ENCODE measurements at places on chromosomes 5 and 9. TPM values are rescaled to one million over a fixed set of nuclear protein-coding genes. Genes with fewer than 3 reads are reported as not detected.

Gene FGD3
- 148 TPM for total RNA-seq

Gene GMCL2
- total RNA-seq = not detected

Gene CRHBP
- not detected for total RNA-seq

Gene CDX1
- total RNA-seq = not detected

Gene SLC6A3
- 0.08 TPM for total RNA-seq

Gene IL5
- 0.25 TPM for total RNA-seq

Gene MSX2
- not detected for total RNA-seq

Gene PCAT7
- not detected for total RNA-seq

Gene N4BP3
- total RNA-seq = 1.3 TPM

Gene PCDHGB2
- 0.08 TPM for total RNA-seq

DNA sequence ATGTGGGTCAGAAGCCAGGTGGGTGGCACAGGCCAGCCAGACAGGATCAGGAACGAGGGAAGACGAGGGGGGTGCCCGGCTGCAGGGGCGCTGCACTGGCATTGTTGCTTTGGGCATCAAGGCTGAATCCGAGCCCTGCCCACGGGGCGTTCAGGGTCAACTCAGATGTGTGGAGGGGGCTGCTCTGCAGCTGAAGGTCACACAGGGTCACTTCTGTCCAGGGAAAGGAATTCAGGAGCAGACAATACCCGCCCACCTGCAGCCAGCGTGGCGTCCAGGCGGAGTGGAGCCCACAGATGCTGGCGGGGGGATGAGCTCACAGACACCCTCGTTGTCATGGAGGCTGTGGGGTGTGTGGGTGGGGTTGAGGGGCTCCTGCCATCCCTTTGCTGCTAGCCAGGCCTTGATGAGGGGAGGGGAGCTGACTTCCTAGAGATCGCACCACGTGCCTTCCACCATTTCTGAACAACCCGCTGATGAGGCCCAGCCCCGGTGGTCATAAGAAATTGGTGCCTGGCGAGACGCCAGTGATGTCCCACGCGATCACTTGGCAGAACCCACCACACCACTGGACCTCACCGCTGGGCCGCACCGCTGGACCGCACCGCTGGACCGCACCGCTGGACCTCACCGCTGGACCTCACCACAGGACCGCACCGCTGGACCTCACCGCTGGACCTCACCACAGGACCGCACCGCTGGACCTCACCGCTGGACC lies 31.2 kb downstream of the MRPL36 start:
- no peak for DNase-seq

GRCh38 chr5:4159681-4160080 lies 564.0 kb downstream of the IRX1 start:
- DNase-seq = no peak

- no peak for DNase-seq
Measured at GRCh38 chr5:127832067-127832466, 128.9 kb downstream of the CCDC192 start.

- peak; percentile 20 for DNase-seq
Measured at GRCh38 chr9:137580209-137580953, 1.7 kb upstream of the DPH7 start.

DNA sequence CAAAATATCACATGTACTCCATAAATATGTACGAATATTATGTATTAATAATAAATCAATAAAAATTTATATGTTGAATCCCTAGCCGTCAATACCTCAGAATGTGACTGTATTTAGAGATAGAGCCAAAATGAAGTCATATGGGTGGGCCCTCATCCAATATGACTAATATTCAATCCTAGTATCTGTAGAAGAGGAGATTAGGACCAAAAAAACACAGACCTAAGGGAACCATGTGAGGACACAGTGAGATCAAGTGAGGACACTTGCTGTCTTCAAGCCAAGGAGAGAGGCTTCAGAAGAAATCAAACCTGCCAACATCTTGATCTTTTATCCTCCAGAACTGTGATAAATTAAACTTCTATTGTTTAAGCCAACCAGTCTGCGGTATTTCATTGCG lies 3.7 kb upstream of the AMACR start:
- no peak for DNase-seq

DNA sequence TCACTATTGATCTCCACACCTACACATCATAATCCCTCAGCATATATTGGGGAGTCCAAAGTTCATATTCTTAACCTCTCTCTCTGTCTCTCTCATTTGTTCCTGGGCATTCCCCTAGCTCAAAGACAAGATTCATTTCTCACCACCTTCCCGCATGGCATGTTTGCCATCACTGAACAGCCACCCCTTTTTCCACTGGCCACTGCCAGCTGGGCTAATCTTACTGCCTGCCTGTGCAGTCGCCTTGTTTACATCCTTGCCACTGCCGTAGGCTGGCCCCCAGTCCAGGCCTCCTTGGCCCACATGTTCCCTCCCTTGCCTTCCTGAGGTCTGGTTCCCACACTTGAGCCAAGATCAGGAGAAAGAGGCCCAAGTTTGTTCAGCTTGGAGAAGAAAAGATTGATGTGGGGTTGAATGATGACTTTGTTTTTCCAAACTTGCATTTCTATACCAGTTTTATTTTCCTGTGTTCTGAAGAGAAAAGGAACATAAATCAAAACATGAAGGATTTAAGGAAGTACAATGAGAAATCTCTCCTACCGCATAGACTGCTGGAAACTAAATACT lies 80.2 kb downstream of the PLAC8L1 start:
- DNase-seq = no peak

DNA sequence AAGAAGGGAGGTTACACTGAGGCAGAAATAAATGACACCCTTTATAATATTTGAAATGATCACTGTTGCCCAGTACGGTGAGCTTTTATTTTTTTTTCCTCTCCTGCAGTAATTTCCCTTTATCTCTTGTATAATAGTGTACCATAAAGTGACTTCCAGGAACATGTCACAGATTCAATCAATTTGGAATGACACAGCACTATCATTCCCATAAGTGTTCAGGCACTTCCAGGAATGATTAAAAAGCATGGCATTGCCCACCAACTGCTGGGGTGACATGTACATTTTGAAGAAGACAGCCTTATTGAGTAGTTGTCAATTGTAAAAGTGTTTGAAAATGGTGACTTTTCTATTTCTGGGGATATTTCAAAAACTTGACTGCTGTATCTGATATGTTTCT lies 1700.9 kb upstream of the NUDT12 start:
- no peak for DNase-seq

GRCh38 chr9:95667789-95668188 lies 151.0 kb upstream of the PTCH1 start:
- no peak for DNase-seq

DNA sequence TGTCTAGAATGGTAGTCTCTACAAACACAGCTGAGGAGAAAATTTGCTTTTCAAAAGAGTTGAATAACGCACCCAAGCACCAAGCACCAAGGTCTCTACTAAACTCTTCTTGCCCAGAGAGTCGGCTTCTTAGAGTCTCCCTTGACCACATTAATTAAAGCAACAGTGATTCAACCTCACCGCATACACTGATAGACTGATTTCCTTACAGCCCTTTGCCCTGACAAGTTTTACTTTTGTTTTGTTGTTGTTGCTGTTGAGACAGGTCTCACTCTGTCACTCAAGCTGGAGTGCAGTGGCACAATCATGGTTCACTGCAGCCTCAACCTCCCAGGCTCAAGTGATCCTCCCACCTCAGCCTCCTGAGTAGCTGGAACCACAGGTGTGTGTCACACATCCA lies 1035.7 kb upstream of the DMAC1 start:
- DNase-seq = no peak

- DNase-seq = no peak
Measured at GRCh38 chr5:53397141-53397757, 83.2 kb upstream of the FST start.

- no peak for DNase-seq
Measured at GRCh38 chr5:116640236-116640635, 65.6 kb upstream of the SEMA6A start.

GRCh38 chr5:133132717-133133116 lies 80.9 kb downstream of the HSPA4 start:
- DNase-seq = no peak

GRCh38 chr5:140977003-140977402 lies 10.7 kb downstream of the PCDHAC2 start:
- DNase-seq = no peak

DNA sequence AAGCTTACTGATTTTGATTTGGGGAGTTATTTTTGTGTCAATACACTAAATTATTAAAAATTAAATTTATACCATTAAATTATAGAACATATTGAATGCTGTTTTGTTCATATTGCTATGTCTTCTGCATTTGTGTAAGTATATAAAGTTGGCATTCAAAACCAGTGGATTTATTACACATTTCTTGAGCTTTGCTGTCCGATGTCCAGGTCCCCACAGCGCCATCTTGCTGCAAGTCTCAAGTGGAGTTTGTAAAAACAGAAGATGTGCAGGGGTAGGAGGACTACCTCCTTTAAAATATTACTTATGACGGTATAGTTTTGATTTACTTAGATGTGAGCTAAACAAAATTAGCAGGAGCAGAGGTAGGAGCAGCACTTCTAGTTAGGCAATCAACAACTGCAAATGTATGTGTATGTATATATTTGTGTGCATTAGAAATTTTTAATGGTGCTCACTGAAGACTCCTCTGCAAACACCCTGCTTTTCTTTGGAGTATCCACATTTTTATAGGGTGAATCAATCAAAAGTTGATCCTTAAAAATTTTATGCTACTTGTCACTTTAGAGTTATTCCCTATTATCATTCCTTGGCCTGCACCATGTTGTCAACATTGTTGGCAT lies 37.4 kb downstream of the CPEB4 start:
- peak; percentile 51 for DNase-seq

DNA sequence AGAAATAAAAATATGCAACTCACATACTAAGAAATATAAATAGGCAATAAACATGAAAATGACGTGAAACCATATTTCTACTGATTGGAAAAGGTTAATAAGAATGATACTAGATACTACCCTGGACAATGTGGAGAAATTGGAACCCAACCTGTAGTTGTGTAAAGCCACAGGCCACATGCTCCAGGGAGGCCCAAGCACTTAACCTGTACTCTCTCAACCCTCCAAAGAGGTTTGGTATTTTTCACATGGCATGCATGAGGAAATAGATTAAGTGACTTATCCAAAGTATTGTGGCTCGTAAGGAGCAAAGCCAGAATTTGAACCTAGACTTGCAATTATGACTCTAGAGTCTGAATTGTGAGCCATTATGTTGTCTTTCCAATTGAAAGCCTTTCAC lies 13.4 kb downstream of the LIFR start:
- DNase-seq = no peak

GRCh38 chr5:125316391-125316790 lies 570.0 kb upstream of the ZNF608 start:
- no peak for DNase-seq

- DNase-seq = peak; percentile 33
Measured at GRCh38 chr9:136694163-136694871, 7.1 kb upstream of the AGPAT2 start.

DNA sequence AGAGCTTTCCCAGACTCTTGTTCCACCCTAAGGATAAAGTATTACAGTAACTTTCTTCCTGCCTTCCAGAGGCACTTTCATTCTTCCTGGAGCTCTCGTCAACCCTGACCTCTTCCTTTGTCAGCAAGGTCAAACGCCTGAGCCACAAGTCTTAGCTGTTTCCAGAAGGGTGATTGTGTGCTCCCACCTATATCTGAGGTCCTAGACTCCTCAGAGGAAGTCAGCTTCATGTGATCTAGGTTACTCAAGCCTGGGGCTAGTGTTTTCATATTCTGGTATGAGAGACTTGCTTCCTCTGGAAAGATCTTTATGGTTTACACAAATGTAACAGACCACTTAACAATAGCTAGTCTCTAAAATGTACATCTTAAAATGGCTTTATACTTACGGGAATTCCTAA lies 5.4 kb upstream of the FAM120A start:
- DNase-seq = no peak

DNA sequence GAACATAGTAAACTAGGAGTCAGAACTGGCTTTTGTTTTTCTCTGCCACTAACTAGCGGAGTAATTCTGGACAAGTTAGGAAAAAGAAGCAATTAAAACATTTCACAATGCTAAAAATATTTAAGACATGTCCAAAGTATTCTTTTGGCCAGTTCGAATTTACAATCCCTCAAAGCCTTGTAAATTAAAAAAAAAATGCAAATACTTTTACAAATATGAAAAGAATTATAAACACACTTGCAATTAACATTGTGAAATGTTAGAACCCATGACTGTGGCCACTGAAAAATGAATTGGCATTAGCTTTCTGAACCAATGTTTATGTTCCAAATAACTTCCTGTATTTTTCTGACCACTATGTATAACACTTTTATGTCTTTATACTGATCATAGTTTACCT lies 2.2 kb downstream of the RAD1 start:
- no peak for DNase-seq

DNA sequence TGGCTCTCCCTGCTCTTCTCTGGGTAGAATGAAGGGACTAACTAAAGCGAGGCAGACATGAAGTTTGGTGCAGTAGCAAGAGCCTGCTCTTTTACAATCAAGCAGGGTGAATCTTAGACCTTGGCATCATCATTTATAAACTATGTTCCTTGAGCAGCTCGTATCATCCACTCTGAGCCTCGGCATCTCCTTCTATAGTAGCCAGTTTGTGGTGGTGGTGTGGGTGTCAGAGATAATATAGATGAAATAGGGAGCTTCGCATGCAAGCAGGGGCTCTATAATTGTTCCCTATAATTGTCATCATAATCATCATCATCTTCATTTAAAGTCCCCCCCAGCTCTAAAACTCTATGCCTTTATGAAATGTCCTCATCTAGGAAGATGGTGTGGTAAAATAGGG lies 72.5 kb upstream of the SAP30L start:
- DNase-seq = no peak

DNA sequence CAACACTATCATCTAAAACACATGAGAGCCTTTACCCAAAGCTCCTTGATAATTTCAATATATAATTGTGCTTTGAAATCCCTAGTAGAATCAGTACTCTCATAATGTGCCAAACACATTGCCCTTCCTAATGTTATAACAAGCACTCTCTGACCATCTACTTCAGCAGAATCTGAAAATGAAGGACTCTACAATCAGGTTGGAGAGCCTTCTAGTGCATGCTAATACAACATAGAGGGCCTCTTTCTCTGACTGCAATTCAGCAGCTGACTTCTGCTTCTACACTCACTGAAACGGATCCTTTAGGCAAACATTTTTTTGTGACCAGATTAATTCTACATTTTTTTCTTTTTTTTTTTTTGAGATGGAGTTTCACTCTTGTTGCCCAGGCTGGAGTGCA lies 155.6 kb downstream of the EPB41L4A start:
- no peak for DNase-seq

DNA sequence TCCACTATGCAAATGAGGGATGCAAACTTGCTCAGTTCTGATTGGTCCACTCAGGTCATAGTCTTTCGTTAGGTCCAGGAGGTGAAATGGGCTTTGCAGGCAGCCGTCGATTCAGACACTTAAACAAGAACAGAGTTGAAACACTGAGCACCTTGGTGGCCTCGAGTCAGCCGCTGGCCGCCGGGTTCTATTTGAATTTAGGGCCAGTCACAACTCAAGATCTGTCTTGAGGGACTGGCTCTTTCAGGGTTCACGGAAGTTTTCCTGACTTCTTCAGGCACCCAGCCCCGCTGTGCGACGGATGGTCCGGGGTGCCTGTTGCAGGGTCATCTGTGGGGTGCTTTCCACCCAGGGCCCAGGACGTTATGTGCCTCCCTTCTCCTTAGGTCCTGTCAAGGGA lies 412.8 kb upstream of the IRX4 start:
- no peak for DNase-seq

- DNase-seq = no peak
Measured at GRCh38 chr9:113589407-113589806, 125.9 kb downstream of the RGS3 start.

Measured in activated CD4-positive, alpha-beta T cell treated with anti-CD3 and anti-CD28 coated beads, Interleukin-2, amount 10 ng/mL, durations not matched to agents 7 days and 5 days (primary cell).